Keratinocyte (primary cell): ENCODE measurements at places on chromosomes 7 and 10. TPM values are rescaled to one million over a fixed set of nuclear protein-coding genes. Genes with fewer than 3 reads are reported as not detected.

Gene LIPM
- polyA plus RNA-seq, result 0.10 to 0.67 TPM (median 0.44 TPM) in 3 replicates

Gene CHN2
- 1.3 to 1.8 TPM (median 1.6 TPM) in 3 replicates for polyA plus RNA-seq

GRCh38 chr7:38880035-38880434 is 29.0 kb downstream of the VPS41 start:
- no peak for DNase-seq

- DNase-seq, result no peak
These were observed 280.9 kb upstream of the AKR1E2 start for GRCh38 chr10:4545062-4545461.

GRCh38 chr7:82594665-82595064 is 151.1 kb upstream of the CACNA2D1 start:
- no peak for DNase-seq

- no peak for DNase-seq
These were observed 41.1 kb upstream of the FAM133B start for GRCh38 chr7:92631067-92631849.

Gene SUPV3L1
- 26.0 to 35.3 TPM (median 34.1 TPM) in 3 replicates for polyA plus RNA-seq

DNA sequence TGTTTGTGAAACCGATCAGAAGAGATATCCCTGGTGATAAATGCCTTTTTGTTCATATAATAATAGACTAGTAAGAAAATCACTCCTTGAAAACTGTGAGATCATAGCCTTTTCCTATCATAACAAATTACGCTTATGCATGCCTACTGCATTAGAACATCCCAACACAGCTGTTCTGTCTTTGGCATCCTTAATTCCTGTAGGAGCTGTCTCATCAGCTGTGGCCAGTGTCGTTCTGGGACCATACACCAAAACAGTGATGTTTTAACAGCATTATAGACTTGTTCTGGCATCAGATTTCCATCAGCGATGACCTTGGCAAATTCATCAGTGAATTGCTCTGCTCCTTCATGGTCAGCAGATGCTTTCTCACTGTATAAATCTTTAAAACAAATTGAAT is 423.6 kb upstream of the LRGUK start:
- DNase-seq, result no peak

Gene KIAA1549
- polyA plus RNA-seq, result 0.70 to 1.6 TPM (median 1.1 TPM) in 3 replicates

GRCh38 chr10:109912335-109913281 is 10.7 kb downstream of the XPNPEP1 start:
- DNase-seq, result no peak

DNA sequence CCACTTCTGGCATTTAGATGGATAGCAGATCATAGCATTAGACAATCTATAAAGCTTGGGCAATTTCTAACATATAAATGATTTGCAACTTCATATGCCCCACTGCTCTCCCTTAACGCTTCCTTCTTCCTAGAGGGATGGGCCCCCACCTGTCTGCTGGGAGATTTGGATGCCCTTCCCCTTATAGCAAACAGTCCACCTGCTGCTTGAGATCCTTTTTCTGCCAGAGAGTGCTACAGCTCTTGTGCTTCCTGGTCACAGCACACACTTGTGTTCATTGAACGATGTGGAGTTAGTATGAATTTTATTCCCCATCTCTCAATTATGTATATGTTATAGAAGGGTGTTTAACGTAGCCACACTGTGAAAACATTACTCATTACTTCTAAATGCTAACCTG is 10.4 kb upstream of the PCGF5 start:
- no peak for DNase-seq

DNA sequence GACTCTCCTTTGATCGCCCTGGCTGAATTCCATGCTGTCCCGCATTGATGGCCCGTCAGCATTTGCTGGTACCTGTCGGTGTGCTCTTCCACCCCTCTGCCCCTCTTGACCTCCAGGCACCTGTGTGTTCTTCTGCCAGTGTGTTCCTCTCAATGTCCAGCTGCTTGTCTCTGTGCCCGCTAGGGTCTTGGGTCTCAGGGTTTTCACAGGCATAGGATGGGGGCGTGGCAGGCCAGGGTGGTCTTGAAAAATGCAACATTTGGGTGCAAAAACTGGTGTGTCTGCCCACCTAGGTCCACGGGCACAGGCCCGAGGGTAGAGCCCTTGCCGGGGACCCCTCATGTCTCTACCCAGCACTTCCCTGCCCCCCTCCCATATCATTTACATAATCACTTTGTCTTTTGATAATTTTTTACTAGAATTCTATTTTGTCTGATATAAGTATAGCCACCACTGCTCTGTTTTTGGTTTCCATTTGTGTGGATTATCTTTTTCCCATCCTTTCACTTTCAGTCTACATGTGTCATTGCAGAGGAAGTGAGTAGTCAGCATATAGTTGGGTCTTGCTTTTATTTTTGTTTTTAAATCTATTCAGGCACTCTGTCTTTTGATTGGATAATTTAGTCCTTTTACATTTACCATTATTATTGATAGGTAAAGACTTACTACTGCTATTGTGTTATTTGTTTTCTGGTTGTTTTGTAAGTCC is 46.6 kb upstream of the ADRA2A start:
- no peak for DNase-seq

GRCh38 chr10:30495687-30496086 is 61.7 kb downstream of the MAP3K8 start:
- DNase-seq, result no peak

DNA sequence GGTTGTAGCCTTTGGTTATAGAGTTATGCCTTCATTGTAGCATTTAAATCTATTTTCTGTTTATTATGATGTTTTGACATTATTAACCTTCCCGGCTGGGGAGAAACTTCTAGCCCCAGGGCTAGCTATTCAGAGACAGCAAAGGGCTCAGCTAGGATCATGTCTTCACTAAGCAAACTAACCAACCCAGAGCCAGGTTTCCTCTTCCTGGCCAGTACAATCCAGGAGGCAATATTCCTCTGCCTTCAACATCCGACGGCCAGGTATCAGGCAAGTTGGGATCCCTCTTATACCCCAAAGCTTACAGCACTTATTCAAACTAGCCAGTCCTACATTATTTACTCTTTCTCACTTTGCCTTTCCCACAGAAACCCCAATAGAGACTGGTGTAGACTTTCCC is 1060.7 kb upstream of the GHITM start:
- no peak for DNase-seq

Gene ZNF425
- 1.5 to 2.3 TPM (median 1.8 TPM) in 3 replicates for polyA plus RNA-seq

Gene SYT15
- 0.07 to 0.16 TPM (median 0.13 TPM) in 3 replicates for polyA plus RNA-seq
